ENCODE measurements at places on chromosomes 16 and 17.

GRCh38 chr17:9974448-9975381, 69.6 kb upstream of the RCVRN start:
- DNase-seq: no peak

DNA sequence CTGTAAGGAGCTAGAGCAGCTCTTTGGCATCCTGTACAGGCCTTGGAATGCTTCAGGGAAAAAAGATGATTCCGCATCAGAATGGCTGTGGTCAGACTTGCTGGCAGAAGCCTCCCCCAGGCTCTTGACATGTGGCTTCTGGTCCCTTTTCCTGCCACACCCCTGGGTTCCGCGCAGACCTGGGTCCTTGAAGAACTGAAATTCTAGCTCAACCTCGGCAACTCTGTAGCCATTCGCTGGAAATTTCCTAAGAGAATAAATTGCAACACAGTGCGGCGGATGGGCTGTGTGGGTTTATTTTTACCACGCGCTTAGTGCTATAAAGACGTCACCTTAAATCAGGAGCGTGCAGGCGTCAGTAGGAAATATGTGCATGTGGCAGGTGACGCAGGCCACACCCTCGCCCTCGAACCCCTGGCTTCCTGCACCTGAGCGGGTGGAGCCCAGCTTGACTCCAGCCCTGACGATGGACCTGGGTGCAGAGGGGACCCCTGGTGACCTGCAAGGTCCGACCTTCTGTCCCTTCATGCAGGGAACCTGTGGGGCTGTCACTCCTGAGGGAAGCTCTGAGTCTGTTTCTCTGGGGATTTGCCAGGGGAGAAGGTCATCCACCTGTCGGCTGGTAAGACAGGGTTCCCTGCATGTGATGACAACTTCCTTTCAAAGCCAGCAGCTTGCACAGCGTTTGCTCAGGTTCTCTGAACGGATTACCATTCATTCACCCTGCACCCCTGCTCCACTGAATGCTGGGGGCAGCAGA, 46.3 kb downstream of the METRNL start:
- DNase-seq: no peak

GRCh38 chr17:75762513-75763268, 2.3 kb downstream of the GALK1 start:
- DNase-seq: no peak

- DNase-seq: no peak
Observed at GRCh38 chr17:69093279-69093789, 32.6 kb upstream of the ABCA9 start.

- DNase-seq: no peak
Observed at GRCh38 chr16:27326738-27327585, 13.2 kb downstream of the IL4R start.

GRCh38 chr17:78886954-78887353, 16.0 kb downstream of the CEP295NL start:
- DNase-seq: no peak

- DNase-seq: no peak
Observed at GRCh38 chr16:58284031-58284430, 10.8 kb downstream of the PRSS54 start.

GRCh38 chr17:76266244-76266938, 1.2 kb downstream of the UBALD2 start:
- DNase-seq: no peak

DNA sequence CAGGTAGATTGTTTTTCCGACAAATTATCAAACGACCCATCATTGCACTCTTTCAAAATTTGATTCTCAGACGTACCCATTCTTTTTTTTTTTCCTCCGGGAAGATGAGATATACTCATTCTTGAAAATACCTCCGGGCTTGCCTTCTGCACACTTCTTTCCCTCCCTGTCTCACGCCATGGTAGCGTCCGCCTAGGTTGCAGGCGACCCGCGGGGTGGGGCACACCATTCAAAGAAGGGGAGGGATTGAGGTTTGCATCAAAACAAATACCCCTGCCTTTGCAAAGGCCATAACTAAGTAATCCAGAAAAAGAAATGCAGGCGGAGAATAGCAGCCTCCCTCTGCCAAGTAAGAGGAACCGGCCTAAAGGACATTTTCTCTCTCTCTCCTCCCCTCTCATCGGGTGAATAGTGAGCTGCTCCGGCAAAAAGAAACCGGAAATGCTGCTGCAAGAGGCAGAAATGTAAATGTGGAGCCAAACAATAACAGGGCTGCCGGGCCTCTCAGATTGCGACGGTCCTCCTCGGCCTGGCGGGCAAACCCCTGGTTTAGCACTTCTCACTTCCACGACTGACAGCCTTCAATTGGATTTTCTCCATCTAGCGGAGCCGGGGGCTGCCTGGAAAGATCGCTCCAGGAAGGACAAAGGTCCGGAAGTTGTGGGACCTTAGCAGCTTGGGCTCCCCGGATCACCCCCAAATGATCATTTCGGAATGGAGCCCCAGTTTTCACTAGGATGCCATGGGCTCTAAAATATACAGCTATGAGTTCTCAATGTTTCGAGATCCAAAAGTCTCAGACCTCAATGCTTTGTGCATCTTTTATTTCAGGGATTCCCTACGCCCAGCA, 843 bp downstream of the TP53 start:
- peak; percentile 75 for DNase-seq

GRCh38 chr16:67936124-67936879, at the start of gene PSMB10:
TSS of gene PSMB10 (minus strand) at chr16:67936850. CDS start at chr16:67936749, 101 bp downstream.
- DNase-seq: no peak

DNA sequence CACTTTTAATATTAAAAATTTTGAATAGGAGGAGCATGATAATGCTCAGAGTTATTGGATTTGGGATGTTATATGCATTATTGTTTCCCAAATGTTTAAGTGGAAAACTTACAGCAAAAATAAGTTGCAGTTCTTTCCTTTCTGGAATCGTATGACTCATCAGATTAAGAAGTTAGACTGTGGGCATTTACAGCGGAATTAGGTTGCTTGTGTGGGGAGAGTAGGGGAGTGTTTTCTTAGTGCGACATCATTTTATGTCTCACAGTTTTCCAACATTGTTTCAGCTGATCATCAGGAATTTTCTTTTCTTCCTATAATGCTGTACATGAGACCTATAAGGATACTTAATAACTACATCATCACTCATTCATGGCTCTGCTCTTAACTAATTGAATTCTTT, 1631.8 kb downstream of the CDH8 start:
- no peak for DNase-seq

- DNase-seq: no peak
Observed at GRCh38 chr17:42406615-42407288, 16.3 kb downstream of the CAVIN1 start.

DNA sequence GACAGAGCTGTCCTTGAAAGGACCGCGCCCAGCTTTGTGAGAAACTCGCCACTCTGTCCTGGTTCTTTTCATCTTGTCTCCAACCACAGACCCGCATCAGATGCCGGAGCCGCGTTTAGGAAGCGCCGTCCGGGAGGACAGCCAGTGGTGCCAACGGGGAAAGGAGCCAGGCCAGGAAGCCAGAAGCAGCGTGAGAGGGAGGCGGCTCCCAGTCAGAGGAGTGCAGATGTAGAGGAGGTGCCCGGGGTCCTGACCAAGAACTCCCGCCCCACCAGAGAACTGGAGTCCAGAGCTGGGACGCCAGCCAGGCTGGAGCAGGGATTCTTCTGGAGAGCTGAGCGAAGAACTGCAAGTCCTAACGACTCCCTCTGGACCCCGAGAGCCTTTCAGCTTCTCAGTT, 49.3 kb upstream of the TNRC6C start:
- DNase-seq: no peak

DNA sequence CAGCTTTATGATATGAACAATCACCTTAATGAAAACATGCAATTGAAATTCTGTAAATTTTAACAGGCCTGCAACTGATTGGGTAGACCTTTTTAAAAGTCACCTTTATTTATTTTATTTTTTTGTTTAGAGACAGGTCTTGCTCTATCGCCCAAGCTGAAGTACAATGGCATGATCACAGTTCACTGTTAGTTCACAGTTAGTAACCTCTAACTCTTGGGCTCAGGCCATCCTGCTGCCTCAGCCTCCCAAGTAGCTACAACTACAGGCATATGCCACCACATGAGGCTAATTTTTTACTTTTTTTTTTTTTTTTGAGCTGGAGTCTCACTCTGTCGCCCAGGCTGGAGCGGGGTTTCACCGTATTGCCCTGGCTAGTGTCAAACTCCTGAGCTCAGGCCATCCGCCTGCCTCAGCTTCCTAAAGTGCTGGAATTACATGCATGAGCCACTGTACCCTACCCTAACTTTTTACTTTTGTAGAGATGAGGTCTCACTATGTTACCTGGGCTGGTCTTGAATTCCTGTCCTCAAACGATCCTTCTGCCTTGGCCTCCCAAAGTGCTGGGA, 28.0 kb downstream of the AP1G1 start:
- no peak for DNase-seq

GRCh38 chr16:51166541-51166940, 15.5 kb upstream of the SALL1 start:
- no peak for DNase-seq

GRCh38 chr16:10123141-10123540, 59.1 kb downstream of the GRIN2A start:
- DNase-seq: no peak

GRCh38 chr16:75566040-75566757, at the start of gene GABARAPL2:
TSS of gene GABARAPL2 (plus strand) at chr16:75566379. CDS start at chr16:75566487, 108 bp downstream.
- peak; percentile 85 for DNase-seq

GRCh38 chr16:89656435-89657121, 930 bp downstream of the CHMP1A start:
- DNase-seq: no peak

DNA sequence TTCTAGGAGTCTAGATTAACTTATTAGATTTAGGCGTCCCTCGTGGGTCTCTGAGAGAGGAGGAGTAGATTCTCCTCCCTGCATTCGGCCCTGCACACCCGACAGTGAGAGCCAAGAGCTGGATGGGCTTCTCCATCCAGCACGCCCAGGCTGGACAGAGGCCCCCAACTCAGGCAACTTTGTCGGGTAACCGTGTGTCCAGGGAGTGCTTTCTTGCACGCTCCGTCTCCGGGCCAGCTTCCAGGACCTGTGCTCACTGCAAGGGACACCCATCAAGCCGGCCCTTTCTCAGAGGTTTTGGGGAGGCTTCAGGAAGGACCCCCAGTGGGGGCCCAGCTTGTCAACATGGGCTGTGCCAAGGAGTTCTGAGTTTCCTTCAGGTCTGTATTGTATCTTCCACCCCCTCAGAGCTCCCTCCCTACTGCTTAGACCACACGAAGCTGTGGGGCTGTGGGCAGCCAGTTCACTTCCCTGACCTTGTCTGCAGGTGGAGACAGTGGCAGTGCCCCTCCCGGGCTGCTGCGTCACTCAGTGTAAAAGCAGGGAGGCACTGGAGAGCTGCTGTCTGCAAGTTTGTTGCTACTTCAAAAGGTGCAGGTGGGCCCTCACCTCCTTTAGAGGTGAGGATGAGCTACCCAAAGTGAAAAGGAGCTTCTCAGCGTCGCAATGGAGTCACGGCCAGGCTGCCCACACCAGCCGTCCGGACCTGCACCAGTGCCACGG, 24.0 kb upstream of the C16orf78 start:
- no peak for DNase-seq

DNA sequence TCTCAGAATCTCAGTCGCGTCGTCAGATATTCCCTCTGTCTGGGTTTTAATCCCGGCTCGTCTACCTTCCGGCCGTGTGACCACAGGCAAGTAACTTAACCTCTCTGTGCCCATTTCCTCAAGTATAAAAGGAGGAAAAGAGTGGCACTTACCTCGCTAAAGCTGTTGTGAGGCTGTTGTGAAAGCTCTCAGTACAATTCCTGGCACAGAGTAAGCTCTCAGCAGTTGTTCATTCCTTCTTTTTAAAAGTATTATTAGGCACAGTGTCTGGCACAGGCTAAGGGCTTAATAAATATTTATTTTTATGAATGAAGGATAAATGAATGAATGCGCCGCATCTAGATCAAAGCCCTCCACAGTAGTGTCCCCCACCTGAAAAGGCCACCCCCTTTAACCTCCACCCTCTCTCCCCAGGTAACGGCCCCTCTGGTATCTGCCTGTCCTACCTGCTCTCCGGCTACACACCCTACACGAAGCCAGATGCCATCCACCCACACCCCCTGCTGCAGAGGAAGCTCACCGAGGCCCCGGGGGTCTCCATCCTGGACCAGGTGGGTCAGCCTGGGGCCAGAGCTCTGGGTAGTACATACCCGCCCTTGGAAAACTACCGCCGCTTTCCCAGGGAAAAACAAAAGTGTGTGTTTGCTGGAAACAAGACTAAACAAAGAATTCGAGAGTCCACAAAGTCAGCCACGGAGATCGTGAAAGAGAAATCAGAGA, 6.0 kb downstream of the OSGIN1 start:
- DNase-seq: no peak

GRCh38 chr17:66240630-66241029, 11.4 kb upstream of the APOH start:
- no peak for DNase-seq

DNA sequence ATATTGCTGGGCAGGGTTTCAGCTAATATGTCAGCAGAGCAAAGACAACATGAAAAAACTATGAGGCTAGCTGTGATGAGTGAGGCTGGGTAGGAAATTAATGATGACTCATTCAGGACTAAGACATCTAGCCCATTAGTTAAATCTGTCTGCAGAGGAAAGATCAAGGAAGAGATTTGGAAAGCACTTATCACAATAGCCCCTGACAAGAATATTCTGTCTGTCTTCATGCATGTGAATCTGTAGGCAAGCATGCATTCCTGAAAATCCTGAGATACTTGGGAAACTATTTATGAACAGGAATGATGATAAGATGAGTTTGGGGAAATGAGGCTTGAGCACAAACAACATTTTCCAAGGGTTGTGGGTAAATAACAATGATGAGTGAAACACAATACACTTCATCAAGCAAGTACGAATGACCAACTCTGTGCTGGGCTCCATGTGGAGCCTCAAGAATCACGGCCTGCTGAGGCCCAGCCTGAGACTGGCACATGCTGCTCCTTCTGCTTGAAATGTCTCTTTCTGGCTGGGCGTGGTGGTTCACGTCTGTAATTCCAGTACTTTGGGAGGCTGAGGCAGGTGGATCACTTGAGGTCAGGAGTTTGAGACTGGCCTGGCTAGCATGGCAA, 96.5 kb upstream of the ASIC2 start:
- no peak for DNase-seq

- no peak for DNase-seq
Observed at GRCh38 chr17:79944251-79944812, 91.3 kb downstream of the TBC1D16 start.

- DNase-seq: no peak
Observed at GRCh38 chr17:46028374-46028773, 29.3 kb downstream of the STH start.

GRCh38 chr17:10792151-10792550, 11.7 kb downstream of the TMEM238L start:
- no peak for DNase-seq
